CD4-positive, alpha-beta T cell treated with Interleukin-4 for 1 hour (primary cell): ENCODE measurements at places on chromosomes 16 and 17.
A peak's percentile ranks its signal among the peaks of the same experiment; 100 is the strongest.

GRCh38 chr16:64695684-64696083 is 426.2 kb downstream of the CDH11 start:
- no peak for DNase-seq

DNA sequence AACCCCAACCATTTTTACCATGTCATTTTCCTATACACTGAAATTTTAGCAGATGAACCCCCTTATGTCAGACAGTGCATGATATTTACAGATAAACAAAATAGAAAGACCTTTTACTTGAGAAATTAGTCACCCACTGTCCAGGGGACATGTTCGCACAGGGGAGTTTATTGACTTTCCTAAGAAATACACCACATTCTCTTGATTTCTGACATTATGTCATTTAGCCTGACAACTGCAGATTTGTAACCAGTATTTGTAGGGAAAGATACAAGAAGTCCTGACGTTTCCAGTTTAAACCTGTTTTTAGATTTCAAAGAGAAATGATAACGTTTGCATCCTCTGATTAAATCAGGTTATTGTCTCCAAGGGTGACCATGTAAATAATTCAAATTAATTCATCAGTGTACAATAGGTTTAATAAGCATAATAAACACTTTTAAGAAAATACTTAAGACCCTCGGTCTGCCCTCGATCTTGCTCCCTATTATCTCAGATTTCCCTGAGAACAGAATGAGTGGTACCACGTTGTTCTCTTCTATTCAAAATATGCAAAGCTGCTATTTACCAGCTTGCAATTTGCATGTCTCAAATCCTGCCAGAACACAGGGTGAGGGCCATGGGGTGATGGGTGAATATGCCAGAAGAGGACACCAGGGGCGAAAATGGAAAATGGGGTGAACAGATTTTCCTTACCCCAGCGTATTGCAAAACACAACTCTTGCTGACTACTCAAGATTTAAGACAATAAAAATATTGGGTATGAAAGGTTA is 2.1 kb upstream of the LYRM9 start:
- DNase-seq = no peak

DNA sequence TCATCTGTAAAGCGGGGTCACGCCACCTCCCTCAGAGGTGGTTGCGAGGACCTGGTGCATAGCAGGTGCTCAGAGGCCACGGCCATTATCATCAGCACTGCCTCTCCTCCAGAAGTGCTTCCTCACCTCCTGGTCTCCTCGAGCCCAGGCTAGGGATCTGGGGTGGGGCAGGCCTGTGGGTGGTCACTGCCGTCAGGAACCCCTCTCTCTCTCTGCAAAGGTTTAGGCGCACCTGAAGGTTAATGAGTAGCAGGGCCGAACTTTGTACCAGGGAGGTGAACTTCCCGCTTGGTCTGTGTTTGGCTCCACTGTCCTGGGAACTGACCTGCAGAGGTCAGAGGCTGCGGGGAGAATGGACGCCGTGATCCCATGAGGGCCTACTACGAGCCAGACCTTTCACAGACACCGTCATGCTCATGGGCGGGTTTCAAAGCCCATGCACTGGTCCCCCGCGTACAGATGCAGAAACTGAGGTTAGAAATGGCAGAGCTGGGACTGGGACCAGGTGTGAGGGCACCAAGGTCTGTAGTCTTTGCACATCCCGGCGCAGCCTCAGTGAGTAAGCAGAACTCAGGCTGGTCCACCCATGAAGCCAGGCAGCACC is 13.8 kb downstream of the JUP start:
- no peak for DNase-seq

DNA sequence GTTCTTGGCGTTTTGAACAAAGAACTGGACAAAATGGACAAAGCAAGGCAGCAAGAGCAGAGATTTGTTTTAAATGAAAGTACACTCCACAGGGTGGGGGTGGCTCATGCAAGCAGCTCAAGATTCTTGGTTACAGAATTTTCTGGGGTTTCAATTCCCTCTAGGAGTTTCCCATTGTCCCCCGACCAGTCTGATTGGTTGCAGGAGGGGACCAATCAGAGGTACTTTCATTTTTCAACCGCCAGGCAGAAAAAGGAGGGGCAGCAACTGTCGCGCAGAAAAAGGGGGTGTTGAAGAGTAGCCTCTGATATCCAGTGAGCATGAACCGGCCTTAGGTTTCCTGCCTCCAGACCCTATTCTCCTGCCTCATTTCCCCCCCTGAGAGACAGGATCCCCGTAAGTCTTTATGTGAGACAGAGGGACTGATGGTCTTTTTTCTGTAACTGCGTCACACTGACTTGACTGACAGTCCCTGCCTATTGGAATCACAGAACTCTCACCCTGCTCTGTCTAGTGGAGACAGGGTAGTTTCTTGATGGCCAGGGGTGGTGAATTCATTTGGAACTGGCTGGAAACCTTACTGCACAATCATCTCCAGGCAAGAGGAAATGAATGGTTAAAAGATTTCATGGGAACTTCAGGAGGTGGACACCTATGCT is 59.4 kb upstream of the ALOX12 start:
- DNase-seq = peak; percentile 58

DNA sequence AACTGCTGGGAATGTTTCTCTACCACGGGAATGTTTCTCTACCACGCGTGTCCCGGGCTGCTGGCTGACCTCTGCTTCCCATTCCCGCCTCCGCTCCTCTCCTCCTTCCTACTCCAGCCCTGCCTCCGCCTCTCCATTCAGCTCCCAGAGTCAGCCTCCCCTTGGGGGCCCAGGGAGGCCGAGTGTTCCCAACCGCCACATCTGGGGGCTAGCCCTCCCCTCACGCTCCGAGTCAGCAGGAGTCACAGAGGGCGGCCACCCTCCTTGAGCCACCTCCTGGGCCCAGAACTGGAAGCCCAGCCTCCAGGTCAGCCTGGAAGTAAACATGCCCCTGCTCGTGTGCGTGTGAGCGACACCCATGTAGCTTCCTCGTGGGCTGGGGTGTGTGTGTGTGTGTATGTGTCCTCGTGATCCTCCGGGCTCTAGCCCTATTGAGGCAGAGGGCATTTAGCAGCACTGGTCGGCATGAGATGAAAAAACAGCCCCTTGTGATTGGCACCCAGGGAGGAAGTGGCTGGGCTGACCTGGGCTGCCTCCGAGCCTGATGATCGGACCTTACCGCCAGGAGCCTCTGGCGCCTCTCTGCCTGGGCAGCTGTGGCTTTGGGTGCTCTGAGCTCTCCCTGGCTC is 7.3 kb downstream of the CYGB start:
- DNase-seq = no peak

DNA sequence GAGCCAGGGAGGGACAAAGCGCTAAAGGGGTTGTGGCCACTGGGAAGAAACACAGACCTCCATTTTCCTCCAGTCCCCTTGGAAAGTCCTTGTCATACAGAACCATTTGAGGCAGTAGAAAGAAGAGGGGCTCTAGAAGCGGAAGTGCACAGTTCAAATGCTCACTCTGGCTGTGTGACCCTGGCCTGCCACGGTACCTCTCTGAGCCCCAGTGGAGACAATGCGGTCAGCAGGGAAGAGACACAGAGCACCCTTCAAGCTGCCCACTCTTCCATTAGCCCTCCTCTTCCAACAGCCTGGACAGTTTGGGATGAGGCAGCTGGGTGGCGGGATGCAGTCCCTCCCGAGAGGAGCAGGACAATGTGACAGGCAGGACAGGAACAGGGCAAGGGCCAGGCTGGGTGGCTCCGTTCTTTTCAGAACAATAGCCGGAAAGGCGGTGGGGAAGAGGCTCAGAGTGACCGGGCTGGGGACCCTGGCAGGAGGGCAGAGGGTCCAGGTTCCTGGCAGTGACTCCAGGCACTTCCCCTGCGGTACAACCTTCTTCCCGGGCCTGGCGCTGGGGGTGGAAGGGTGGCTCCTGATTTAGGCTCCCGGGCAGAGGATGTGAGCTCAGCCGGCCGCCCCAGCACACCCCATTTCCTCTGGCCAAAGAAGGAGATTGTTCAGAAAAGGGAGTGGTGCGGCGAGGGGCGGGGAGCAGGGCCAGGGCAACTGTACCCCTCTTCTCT is 5.6 kb downstream of the CASKIN2 start:
- no peak for DNase-seq

DNA sequence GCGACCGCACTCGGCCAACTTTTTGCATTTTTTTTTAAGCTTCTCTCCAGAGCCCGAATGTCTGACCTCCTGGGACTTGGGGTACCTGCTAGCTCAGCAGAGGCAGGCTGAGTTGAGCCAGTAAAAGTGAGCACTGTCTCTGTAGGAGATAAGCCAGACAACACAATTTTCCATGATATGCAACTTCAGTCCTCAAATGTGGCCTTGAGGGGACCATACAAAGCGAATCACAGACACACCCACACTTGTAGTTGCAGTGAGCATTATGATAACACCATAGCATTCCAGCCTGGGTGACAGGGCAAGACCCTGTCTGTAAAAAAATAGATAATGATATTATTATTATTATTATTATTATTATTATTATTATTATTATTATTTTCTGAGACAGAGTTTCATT is 2.6 kb downstream of the DPEP2 start:
- DNase-seq = no peak
